Activated CD8-positive, alpha-beta T cell treated with anti-CD3 and anti-CD28 coated beads, Interleukin-2, amount 10 ng/mL, durations not matched to agents 7 days and 5 days (primary cell): ENCODE measurements at places on chromosomes 16 and 17. TPM values are rescaled to one million over a fixed set of nuclear protein-coding genes. Genes with fewer than 3 reads are reported as not detected.

ASPA gene
- total RNA-seq: not detected

DNA sequence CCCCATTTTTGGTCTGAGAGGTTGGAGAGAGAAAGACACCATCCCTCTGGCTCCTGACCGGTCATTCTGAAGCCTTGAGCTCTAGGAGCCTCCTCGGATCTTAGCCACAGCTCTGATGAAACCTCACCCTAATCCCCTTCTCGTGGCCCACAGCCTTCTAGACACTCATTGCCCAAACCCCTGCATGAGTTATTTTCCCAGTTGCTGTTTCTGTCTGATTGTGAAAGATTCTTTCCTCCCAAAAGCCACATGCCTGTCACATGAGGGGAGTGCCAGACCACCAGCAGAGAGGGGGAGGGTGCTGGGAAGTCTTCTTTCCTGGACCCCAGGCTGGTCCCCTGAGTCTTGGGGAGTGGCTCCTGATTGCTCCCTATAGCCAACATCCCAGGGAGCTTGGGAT lies 17.6 kb upstream of the ABR start:
- H3K4me3 ChIP-seq: peak overlapping the region; percentile 49
- peaks cover 10% of the 10 kb centered on the region for H3K36me3 ChIP-seq
- H3K4me1 ChIP-seq: peaks cover 74% of the 10 kb centered on the region
- H3K27me3 ChIP-seq: no peaks in the 10 kb centered on the region

KRT33A gene
- total RNA-seq: not detected

- H3K27ac ChIP-seq: no peak overlapping the region
- no peak for DNase-seq
- H3K27me3 ChIP-seq: no peaks in the 10 kb centered on the region
- H3K4me3 ChIP-seq: no peak overlapping the region
- H3K36me3 ChIP-seq: peaks cover 70% of the 10 kb centered on the region
- H3K4me1 ChIP-seq: peaks cover 46% of the 10 kb centered on the region
Observed at GRCh38 chr16:27414788-27415431, 12.9 kb downstream of the IL21R start.

GRCh38 chr17:72264682-72265405 lies 144.0 kb downstream of the SOX9 start:
- peaks cover 2% of the 10 kb centered on the region for H3K27me3 ChIP-seq
- no peak overlapping the region for H3K27ac ChIP-seq
- H3K4me1 ChIP-seq: no peaks in the 10 kb centered on the region
- DNase-seq: no peak
- H3K36me3 ChIP-seq: no peaks in the 10 kb centered on the region
- no peak overlapping the region for H3K4me3 ChIP-seq

GFAP gene
- total RNA-seq: not detected

- peaks cover 33% of the 10 kb centered on the region for H3K27me3 ChIP-seq
- H3K36me3 ChIP-seq: peaks cover 13% of the 10 kb centered on the region
- peak overlapping the region; percentile 31 for H3K4me3 ChIP-seq
- no peak for DNase-seq
- H3K4me1 ChIP-seq: peaks cover 26% of the 10 kb centered on the region
- H3K27ac ChIP-seq: no peak overlapping the region
Observed at GRCh38 chr17:1228781-1229348, 41.4 kb upstream of the BHLHA9 start.

DNA sequence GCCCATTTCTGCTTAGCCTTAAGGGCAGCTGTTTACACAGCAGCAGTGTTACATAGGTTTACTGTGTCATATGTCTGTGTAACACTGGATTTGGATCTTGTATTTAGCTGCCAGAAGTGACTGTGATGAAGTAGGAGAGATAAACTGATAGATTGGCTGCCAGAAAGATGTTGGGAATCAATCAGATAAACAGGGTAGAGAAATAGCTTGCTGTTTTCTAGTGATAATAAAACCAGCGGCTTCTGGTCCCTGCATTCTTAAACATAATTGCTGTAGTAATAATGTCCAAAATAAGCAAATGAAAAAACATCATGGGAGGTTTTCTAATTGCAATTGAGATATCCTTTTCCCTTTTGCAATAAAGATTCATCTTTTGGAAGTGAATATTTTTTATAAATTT lies 68.7 kb downstream of the AATF start:
- H3K36me3 ChIP-seq: peaks cover 9% of the 10 kb centered on the region
- H3K27ac ChIP-seq: no peak overlapping the region
- H3K27me3 ChIP-seq: no peaks in the 10 kb centered on the region
- no peak for DNase-seq
- no peak overlapping the region for H3K4me3 ChIP-seq

CES1 gene
- not detected for total RNA-seq

DNA sequence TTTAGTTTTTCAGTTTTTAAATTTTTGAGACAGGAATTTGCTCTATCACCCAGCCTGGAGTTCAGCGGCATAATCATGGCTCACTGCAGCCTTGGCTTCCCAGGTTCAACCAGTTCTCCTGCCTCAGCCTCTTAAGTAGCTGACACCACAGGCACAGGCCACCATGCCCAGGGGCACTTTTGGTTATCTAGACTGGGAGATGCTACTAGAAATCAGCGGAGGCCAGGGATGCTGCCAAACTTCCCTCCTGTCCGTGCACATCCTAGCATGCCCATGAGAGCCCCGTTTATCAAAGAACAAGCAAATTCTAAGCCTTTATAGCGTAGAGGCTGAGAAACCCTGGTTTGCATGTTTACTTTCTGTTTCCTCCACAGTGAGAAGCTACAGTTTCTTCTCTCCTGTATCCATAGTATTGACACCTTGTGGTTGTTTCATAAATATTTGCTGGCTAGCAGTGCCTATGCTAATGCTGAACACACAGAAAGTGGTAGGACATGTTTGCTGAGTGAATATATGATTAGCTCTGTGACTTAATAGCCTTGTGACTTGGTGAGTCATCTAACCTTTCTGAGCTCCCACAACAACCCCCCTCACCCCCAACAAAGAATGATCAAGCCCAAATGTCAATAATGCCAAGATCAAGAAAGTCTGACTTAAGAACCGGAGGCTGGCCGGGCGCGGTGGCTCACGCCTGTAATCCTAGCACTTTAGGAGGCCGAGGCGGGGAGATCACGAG lies 39.2 kb upstream of the MAF start:
- peaks cover 8% of the 10 kb centered on the region for H3K27me3 ChIP-seq
- no peak for DNase-seq

CCL4 gene
- 6.7 TPM for total RNA-seq

TP53TG3E gene
- not detected for total RNA-seq

DNA sequence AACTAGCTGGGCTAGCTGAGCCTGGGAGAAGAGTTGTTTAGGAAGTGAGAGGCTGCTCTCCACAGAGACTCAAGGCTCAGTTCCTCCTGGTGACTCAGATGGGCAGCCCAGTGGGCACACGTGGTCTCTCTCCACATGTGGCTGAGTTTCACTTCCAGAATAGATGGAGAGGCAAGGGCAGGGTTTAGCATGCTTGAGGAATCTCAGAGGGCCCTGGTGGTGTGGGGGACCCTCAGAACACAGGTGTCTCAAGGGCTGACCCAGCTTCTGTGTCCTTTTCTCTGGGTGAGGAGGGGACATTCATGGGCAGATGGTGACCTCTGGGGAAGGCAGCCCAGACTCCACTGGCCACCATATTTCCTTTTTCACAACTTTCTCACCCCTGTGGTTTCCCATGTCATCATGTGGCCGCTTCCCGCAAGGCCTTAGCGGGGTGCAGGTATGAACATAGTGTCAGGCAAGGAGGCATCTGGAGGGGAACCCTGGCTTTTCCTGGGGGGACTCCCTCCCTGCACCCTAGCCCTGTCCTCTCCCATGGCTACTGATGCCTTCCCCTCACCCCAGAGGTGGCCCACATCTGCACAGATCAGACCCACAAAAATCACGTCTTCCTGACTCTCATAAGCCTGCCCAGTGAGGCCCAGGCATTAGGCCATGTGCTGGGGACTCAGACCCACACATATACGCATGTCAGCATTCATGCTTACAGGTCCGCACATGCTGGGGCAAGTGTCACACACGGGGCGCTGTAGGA lies 3.3 kb downstream of the GRN start:
- H3K4me1 ChIP-seq: peaks cover 30% of the 10 kb centered on the region
- no peak for DNase-seq
- H3K27ac ChIP-seq: no peak overlapping the region
- no peak overlapping the region for H3K4me3 ChIP-seq
- H3K27me3 ChIP-seq: peaks cover 7% of the 10 kb centered on the region

KCNH6 gene
- total RNA-seq: not detected

GRCh38 chr17:73933871-73934270 lies 269.6 kb upstream of the RPL38 start:
- peaks cover 7% of the 10 kb centered on the region for H3K4me1 ChIP-seq
- peaks cover 2% of the 10 kb centered on the region for H3K27me3 ChIP-seq
- no peak overlapping the region for H3K4me3 ChIP-seq
- no peak for DNase-seq

DNAH9 gene
- not detected for total RNA-seq

CRAMP1 gene
- 23.9 TPM for total RNA-seq

- no peak overlapping the region for H3K4me3 ChIP-seq
- H3K36me3 ChIP-seq: no peaks in the 10 kb centered on the region
- DNase-seq: no peak
- no peak overlapping the region for H3K27ac ChIP-seq
- H3K27me3 ChIP-seq: peaks cover under 1% of the 10 kb centered on the region
- H3K4me1 ChIP-seq: no peaks in the 10 kb centered on the region
Observed at GRCh38 chr16:1146409-1146808, 6.5 kb upstream of the CACNA1H start.

GRCh38 chr16:85167589-85168537 lies 55.6 kb upstream of the CIBAR2 start:
- no peak for DNase-seq
- H3K36me3 ChIP-seq: no peaks in the 10 kb centered on the region
- peaks cover 2% of the 10 kb centered on the region for H3K4me1 ChIP-seq
- no peak overlapping the region for H3K4me3 ChIP-seq
- peaks cover 47% of the 10 kb centered on the region for H3K27me3 ChIP-seq
- H3K27ac ChIP-seq: no peak overlapping the region

DNA sequence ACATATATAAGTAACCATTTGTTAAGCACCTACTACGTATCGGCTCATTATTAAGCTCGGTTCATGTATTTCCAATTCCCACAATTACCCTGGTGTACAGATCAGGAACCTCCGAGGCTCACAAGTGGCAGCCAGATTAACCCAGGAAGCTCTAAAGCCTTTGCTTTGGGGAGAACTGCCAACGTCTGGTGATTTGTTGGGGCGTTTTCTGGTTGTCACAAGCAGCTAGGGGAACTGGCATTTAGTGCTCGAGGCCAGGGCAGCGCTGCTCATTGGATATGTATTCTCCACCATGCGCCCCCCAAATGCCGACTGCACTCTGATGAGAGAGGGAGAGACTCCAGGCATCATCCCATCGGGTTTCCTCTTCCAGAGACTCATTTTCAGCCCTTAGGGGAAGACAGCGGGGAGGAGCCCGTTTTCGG lies 541 bp downstream of the ZNF18 start:
- H3K27me3 ChIP-seq: no peaks in the 10 kb centered on the region
- peaks cover 16% of the 10 kb centered on the region for H3K4me1 ChIP-seq
- H3K36me3 ChIP-seq: peaks cover 17% of the 10 kb centered on the region
- H3K4me3 ChIP-seq: peak overlapping the region; percentile 97
- DNase-seq: peak; percentile 71
- peak overlapping the region; percentile 93 for H3K27ac ChIP-seq

DNA sequence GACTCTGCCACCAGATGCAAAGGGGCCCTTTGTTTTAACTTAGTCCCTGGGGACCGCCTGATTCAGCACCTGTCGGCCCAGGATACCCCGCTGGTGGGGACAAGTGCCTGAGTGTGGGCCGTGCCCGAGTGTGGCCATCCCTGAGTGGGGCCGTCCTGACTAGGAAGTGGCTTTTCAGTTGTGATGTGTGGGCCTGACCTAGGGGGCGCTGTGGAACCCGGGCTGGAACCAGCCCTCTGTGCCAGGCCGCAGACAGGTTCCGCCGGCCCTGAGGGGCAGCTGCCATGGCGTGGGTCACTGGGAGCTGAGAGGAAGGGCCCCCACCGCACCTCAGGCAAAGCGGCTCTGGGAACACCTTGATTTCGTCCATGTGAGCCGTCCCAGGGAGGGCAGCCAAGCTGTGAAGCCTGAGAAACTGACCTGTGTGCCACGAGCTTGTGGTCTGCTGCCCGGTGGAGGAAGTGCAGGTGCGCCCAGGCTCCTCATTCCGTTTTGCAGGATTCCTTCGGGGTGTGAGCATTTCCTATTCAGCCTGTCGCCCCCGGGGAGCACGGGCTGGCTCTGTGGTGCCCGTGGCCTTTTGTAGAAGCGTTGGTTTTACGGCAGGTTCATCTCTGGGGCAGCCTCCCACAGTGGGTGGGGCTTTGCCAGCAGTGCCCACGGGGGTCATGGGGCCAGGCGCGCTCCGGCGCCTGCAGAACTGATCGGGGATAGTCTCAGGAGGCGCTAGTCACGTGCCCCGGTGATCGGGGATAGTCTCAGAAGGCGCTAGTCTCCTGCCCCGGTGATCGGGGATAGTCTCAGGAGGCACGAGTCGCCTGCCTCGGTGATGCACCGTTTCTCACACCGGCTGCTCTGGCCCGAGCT lies 5.3 kb downstream of the RPL13 start:
- DNase-seq: peak; percentile 67
- H3K4me1 ChIP-seq: peaks cover 50% of the 10 kb centered on the region
- no peaks in the 10 kb centered on the region for H3K27me3 ChIP-seq
- peak overlapping the region; percentile 56 for H3K27ac ChIP-seq
- H3K36me3 ChIP-seq: peaks cover 41% of the 10 kb centered on the region

QRICH2 gene
- total RNA-seq: 3.7 TPM

DNA sequence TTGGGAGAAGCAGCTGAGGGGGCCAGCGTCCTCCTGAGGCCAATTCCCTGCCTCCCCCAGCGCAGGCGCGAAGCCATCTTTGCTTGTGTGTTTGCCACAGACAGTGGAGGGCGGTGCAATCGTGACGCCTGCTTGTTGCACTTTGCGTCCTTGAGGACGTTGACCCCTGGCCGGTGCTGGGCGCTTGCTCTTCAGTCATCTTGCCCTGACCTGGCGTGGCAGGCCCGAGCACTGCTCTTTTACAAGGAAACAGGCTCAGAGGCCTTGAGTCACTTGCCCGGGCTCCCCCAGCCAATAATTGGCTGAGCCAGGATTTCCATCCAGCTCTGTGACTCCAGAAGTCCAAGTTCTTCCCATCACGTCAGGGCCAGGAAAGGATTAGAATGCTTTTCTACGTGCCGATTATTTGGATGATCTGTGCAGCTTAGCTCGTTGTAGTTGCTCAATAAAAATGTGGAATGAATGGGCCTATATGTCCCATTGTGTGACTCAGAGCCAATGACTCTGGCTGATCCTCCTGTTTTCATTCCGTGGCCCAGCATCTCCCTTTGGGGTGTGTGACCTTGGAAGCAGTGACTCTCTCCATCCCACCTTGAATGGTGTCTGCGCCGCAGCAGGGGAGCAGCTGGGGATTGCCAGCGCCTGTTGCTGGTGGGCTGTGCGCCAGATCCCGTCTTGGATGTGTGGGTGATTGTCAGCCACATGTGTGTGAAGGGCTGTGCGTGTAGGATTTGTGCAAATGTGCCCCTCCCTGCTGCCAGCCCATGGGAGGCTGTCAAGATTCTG lies 214.1 kb downstream of the SEC14L1 start:
- H3K4me3 ChIP-seq: no peak overlapping the region
- no peak for DNase-seq
- no peak overlapping the region for H3K27ac ChIP-seq
- H3K4me1 ChIP-seq: peaks cover 16% of the 10 kb centered on the region
- no peaks in the 10 kb centered on the region for H3K36me3 ChIP-seq

ZDHHC1 gene
- total RNA-seq: 0.26 TPM

FSCN2 gene
- 0.74 TPM for total RNA-seq

BAHCC1 gene
- total RNA-seq: 0.87 TPM
